ENCODE measurements at places on chromosomes 11 and 22.

- no peak for DNase-seq
Measured at GRCh38 chr11:61714916-61715315, 34.7 kb downstream of the DAGLA start.

GRCh38 chr11:120881596-120881995, 142.3 kb upstream of the TBCEL start:
- no peak for DNase-seq

- no peak for DNase-seq
Measured at GRCh38 chr11:111128076-111128870, 117.3 kb upstream of the POU2AF2 start.

DNA sequence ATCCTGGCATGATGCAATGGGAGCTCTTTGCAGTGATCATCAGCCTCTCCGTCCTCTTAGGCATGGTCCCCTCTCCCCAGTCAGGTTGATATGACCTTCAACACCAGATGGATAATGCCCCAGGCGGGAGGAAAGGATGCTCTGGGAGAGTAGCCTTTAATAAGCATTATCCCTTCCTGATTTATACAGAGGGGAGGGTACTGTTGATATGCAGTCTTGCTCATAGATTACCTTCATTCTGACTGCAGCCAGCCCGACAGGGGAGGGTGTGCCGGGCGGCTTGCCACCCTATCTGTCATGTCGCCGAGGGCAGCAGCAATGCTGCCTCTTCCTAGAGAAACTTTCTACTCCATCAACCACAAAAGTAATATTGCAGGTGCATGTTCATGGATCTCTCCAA, 497.4 kb downstream of the OPCML start:
- no peak for DNase-seq

DNA sequence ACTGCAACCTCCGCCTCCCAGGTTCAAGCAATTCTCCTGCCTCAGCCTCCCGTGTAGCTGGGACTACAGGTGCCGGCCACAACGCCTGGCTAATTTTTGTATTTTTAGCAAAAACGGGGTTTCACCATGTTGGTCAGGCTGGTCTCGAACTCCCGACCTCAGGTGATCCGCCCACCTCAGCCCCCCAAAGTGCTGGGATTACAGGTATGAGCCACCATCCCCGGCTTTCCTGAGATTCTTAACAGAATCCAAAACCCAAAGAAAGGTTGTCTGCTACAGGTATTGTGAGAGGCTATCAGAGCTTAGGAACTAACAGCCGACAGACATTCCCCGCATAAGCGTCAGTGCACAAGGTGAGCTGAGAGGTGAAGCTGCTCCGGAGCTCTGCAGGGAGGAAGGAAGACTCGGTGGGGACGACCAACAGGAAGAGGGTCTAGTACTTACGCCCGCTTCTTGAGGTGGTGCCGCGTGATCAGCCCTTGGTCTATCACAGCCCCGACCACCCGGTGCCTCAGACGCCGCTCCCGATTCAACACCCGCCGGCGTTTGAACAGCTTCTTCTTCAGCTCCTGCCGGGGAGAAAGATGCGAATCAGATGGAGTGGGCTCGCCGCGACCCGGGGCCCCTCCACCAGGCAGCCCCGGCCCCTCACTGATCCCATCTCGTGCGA, 470 bp downstream of the C11orf98 start:
- DNase-seq: no peak

- no peak for DNase-seq
Measured at GRCh38 chr22:42268852-42269410, 1.5 kb downstream of the TCF20 start.

DNA sequence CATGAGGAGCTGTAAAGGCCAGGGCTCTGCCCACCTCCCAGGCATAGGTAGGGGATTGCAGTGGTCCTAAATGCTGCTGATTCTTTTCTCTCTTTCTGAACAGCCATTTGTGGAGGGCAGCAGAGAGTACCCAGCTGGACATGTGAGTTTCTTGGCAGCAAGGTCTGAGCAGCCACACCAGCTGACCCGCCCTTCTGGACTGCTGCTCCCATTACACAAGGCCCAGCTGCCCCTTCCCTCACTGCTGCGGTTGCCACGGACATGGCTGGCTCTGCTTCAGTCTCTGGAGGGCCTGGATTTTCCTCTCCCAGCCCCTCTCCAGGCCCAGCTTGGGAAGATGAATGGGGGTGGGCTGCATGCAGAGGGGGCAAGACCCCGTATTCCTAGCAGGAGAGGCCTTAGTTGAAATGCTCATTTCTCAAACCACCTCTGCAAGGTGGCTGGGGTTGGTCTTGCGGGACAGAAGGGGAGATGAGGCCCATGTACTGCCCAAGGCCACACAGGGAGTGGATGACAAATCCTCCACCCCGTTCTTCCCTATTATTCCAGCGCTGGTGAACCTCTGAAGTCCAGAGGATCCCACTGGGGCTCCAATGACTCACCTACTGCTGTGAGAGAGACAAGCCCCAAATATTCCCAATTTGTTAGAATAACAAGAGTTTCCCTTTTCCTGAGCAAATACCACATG, 4.6 kb downstream of the LGALS12 start:
- DNase-seq: no peak

DNA sequence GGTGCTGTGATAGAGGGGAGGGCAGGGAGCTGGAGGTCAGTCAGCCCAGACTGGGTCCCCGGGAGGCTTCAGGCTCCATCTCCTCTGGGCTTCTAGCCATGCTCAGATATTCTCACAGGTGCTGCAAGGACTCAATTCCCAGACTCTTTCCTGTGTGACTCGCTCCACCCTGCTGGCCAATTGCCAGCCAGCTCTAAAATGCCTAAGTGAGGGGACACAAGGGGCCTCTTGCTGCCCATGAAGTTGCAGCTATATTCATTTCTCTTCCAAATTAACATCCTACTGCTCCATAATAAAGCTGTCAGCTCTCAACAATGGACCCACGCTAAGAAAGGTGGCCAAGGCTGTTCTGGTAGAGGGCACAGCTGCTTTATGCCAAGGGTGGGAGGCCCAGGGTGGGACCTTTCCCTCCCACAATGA, 101.5 kb downstream of the PLEKHA7 start:
- DNase-seq: no peak

DNA sequence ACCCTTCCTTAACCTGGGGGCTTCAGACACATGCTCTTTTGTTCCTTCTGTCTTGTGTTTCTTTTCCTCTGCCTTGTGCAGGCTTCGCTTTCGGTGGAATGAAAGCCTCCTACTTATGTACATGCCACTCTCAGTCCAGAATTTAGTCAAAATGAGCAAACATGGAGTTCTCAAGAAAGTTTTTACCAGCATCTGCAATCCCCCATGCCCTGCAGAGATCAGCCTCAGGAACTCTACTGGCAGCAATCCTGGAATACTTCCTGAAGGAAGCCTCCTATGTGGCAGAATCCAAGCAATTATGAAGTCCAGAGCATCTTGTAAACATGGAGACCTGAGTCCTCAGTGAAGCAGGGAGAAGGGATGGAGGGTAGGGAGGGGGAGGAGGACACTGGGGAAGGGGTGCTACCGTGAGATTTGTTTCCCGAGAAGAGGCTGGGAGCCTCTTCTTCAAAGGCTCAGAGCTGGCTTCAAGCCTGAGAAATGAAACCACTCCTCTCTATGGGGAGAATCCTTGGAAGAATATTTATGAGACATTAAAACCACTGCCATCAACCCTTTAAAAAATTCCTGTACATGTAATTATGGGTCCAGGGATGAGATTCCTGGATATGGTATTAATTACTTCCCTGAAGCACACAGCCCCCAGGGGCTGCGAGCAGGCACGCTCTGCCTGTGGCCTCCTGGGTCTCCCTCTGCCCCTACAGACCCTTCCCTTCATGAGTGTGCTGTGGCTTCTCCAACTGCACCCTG, 58.4 kb downstream of the TENM4 start:
- no peak for DNase-seq

- DNase-seq: no peak
Measured at GRCh38 chr11:47001781-47002181, 65.2 kb downstream of the CSTPP1 start.

DNA sequence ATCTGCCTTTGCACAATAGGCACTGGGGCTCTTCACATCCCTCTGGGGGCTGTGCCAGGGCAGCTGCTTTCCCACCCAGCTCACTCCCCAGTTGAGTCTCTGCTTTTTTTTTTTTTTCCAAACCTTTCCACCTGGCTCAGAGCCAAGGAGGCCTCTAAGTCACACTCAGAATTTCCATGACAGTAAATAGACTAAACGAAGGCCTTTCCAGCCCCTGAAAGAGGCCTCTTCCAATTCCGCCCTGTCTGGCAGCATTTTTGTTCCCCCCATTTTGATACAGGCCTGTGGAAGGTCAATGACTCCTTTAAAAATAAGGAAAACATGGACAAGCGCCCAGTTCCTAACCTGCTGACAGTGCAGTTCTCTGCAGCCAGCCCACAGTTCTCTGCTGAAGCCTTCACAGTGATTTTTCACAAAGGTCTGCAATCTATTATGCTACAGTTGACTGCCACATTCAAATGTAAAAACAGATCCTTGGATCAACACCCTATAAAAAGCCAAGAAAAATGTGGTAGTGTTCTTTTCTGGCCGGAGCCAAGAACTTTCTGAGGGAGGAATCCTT, 107.5 kb upstream of the SESN3 start:
- no peak for DNase-seq

DNA sequence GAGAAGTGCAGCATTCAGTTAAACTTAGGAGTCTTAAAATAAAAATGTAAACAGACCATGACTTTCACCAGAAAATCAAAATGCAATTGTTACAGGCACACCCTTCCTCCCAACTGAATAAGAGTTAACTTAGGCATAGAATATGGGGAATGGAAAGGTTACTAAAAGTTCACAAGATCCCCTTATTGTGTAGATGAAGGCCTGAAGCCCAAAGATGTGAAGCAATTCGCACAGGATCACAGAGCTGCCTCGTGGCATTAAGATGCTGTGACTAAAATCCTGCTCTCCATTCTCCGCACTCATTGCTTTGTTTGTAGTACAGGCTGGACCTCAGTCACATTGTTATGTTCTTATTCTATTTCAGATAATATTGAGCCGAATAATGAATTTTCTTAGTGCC, 4.0 kb downstream of the MS4A5 start:
- DNase-seq: no peak

DNA sequence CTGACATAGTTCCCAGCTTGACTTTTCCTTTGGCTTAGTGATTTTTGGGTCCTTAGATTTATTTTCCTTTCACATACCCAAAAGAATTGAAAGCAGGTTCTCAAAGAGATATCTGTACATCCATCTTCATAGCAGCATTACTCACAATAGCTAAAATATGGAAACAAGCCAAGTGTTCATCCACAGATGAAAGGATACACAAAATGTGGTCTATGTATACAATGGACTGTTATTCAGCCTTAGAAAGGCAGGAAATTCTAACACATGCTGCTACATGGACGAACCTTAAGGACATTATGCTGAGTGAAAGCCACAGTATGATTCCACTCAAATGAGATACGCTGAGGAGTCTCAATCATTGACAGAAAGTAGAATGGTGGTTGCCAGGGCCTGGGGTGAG, 171.8 kb downstream of the IGLL1 start:
- no peak for DNase-seq

DNA sequence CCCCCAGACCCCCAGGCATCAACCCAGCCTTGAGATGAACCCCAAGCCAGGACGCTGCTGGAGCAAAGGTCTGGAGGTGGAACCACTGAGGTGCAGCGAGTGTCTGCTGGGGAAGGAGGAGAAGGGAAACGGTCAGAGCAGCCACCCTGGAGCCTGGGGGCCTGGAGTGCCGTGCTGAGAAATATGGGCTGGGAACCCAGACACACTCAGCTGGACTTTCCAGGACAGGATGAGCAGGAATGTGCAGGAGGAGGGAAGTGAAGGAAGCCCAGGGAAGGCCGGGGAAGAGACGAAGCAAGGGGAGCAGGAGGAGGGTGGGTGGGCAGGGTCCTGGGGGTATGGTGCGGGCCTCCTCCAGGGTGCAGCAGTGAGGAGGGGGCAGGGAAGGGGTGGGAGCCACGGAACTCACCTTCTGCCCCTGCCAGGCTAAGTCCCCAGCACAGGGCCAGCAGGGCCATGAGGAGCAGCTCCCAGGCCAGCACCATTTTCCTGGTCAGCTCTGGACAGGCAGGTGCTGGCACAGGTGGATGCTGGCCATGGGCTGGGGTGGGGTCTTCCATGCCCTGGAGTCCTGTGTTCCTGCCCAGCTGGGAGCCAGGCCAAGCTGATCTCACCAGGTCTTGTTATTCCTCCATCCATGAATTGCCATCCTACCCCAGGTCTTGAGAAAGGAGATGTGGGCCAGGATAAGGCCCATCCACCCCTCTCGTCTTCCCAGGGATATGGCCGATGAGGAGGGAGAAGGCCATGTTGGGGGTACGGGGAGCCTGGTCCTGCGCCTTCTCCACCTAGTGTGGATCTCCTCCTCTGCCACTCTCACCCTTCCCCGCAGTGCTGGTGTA, 40.0 kb downstream of the CSF2RB start:
- DNase-seq: no peak

DNA sequence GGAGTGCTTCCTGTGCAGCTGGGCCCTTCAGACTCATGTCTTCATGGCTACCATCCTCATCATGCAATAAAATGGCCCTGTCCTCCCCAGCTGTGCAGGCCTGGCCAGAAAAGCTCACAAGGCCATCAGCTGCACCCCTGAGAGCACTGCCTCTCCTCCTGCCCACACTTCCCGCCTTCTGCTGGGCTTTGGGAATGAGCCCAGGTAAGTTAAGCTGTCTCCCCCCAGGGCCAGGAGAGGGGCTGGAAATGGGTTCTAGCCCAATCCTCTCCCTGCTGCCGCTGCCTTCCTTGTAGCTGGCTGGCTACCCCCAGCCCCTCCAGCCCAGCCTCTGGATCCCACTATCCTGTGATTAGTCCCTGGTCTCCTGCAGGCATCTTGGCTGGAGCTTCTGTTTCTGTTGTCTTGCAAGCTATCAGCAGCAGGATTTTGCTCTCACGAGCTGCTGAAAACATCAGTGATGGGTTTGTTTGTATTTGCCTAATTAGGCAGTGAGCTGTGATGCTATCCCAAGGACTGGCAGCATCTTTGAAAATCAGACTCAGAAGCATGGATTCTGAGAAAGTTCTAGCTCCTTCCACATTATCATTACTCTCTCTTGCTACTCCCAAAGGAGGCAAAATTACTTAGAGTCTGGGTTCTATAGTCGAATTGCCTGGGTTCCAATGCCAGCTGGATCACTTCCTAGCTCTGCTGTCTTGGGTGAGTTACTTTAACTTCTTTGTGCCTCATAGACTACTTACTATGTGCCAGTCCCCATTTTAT, 168.1 kb downstream of the ST3GAL4 start:
- no peak for DNase-seq

DNA sequence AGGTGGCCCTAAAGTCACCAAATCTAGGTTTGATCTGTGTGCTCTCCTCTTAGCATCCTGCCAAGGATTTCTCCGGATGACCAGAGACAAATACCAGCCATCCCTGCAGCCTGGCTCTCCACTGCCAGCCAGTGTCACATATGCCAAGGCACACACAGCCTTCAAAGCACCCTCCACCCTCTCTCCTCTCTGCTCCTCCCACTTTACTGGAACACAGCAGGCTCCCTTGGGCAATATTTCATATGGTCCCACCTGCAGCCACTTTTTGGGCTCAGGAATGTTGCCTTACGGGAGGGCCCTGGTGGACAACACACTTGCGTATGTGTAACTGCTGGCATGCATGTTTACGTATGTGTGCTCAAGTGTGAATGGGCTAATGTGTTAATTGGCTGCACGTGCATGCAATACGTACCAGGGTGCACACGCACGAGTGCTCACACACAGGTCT, 183.9 kb downstream of the CEP164 start:
- no peak for DNase-seq

Data from activated CD8-positive, alpha-beta memory T cell treated with anti-CD3 and anti-CD28 coated beads for 4 hours (primary cell).